ENCODE measurements at places on chromosomes 11 and 22.

DNA sequence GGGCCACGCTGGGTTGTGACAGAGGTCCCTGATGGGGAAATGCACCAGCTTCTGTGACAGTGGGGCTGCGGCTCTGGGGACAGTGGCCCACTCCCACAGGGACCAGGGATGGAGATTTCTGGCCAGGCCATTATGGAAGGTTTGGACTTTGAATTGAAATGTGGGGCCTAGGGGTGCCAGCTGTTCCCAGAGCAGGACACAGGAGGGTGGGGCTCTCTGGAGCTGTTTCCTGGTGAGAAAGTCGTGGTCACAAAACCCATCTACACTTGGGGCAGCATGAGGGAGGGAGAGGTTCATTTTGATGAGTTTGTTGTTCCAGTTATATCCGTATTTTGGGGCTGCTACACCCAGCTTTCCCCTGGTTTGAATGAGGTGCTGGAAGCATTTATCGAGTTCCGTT, 52.2 kb downstream of the LRP5 start:
- no peak for DNase-seq

DNA sequence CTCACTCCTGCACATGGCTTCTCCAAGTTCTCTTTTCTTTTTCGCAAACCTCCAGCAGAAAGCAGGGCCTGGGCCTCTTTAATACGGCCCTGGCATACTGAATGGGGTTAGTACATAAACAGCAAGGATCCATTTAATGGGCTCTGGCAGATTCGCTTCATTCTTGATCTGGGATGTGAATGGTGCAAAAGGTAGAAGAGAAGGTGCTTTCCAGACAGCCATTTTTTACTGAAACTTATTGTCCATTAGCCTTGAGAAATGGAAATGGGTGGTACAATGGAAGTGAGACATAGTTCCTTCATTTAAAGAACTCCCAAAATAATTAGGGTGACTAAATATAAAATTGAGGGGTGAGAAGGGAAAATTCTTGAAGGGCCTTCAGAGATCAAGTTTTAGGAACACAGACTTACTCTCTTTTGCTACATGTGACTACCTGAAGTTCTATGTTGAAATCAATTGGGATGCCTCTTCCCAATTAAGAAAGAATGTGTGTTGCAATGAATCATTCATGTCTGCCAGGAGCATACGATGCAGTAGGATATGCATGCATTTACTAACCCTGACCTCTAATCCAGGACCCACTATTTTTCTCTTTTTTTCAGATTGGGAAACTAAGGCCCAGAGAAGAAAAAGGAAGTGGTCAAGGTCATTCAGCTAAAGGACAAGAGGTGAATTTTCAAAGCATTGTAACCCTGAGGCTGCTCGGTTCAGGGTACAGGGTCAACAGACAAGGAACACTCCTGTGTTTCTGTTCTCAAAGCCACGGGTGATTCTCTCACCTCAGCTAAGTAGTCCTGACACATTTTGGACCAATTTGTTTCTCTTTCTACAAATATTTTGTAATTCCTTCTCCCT, 144.1 kb downstream of the BBOX1 start:
- no peak for DNase-seq

DNA sequence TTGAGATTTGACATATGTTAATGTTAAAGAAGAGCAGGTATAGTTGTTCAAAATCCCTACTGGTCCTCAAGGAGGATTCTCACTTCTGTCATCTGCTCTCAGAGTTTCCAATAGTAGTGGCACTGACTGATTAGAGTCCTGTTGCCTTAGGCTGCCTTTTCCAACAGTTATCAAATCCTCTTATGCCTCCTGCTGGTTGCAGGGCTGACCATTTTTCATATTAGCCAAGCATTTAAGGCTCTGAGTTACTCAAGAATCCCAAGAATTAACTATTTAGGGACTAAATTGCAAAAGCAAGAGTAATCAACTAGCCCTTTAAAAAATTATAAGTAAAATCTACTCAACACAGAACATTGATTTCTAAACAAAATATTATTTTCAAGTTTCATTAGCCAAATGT, 212.0 kb upstream of the CHORDC1 start:
- no peak for DNase-seq

- DNase-seq, result no peak
These were observed 58.3 kb downstream of the AAMDC start for GRCh38 chr11:77879218-77879617.

- no peak for DNase-seq
These were observed 62.5 kb downstream of the MTMR3 start for GRCh38 chr22:29945435-29945834.

DNA sequence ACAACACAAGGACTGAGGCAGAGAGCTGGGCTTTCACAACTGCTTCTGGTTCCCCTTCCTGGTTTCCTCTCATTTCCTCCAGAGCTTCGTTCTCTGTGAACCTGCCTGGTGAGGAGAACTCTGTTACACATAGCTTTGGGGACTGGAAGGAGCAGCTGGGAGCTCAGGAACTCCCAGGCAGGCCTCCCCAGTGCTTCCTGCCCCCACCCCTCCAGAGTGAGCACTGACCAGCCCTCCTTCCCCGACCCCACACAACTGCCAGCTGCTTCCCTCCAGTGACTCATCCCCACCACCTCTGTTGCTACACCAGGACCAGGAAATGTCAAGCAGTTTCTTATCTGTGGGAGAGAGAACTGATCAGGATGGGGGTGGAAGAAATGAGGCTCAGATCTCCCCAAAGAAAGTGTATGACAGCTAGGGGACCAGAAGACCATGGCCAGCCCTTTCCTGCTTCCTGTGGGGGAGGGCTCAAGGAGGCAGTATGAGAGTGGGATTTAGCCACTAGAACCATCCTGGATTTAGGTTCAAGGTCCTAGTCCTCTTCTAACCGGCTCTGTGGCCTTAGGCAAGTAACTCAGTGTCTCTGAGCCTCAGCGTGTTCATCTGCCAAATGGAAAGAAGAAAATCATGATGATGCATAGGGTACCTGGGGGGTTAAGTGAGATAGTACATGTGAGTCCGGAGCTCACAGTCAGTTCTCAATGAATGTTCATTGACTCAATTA, 4.5 kb upstream of the TP53I11 start:
- no peak for DNase-seq

DNA sequence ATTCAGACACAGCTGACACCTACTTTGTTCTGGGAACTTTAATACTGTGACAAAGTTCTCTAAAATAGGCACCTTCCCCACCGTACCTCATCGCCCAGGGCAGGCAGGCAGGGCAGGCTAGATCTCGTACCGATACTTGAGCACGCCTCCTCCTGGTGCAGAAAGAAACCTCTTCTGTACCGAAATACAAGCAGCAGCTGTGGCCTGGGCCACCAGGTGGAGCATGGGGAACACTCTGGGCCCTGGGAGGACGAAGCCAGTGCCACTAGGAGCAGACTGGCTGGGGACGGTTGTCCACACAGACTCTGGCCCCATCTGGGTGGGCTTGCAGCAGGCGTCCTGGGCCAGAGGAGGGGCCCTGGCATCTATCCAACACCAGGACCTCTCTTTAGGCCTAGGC, 12.8 kb downstream of the PMM1 start:
- DNase-seq, result no peak

GRCh38 chr11:23932485-23932898, 564.4 kb upstream of the LUZP2 start:
- DNase-seq, result no peak

GRCh38 chr11:15927864-15928217, 428.5 kb downstream of the SOX6 start:
- DNase-seq, result no peak

GRCh38 chr11:115716601-115717529, 212.7 kb upstream of the CADM1 start:
- DNase-seq, result no peak

DNA sequence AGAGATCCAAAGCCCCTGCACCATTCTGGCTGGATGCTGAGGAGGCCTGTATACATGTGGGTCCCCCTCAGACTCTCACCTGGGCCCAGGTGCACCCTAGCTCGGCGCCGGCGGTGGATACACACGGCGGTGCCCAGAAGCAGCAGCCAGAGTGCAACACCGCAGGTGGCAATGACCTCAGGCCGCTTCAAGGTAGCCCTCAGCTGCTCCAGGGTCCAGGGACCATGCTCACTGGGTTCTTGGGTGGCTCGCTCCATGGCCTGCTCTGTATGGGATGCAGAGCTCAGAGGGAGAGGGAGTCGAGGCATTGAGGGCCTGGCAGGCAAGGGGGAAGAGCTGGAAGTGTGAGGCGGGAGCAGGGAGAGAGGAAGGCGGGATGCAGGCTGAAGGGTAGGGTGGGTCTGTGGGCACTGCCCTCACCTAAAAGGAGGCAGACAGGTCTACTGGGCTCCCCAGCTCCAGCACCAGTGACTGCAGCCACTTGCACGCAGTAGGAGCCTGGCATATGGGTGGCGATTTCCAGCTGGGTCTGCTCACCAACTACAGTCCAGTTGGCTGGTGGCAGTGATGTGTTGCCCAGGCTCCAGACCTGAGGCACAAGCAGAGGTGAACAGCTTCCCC, 3.8 kb downstream of the ROBO4 start:
- DNase-seq, result no peak

DNA sequence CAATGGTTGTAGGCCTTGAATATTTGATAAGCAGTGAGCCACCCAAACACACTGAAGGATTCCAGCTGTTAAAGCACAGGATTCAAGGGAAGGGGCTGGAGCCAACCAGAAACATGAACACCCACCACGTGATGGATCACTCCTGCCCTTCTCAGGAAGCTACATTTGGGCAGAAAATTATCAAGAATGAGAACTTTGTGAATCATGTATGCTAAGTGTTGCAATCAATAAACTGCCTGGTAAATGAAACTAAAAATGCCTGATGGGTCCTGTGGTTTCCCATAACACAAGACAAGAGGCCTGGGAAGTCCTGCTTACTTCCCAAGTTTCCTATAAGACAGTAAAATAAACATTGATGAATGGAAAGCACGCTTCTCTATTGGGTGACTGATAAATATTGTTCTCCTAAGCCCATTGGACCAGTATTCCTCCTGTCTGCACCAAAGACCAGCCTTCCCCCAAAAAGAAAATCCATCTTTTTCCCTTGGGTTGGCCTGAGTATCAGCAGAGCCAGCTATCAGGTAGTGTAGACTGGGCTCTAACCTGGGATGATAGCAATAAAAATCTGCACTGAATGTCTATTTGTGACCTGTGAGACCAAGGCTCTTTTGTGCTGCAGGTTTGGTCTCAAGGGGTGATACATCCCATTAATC, 98.4 kb downstream of the CCDC83 start:
- DNase-seq, result no peak
